GM10248 (cell line): ENCODE measurements at places on chromosomes 7 and 10.

DNA sequence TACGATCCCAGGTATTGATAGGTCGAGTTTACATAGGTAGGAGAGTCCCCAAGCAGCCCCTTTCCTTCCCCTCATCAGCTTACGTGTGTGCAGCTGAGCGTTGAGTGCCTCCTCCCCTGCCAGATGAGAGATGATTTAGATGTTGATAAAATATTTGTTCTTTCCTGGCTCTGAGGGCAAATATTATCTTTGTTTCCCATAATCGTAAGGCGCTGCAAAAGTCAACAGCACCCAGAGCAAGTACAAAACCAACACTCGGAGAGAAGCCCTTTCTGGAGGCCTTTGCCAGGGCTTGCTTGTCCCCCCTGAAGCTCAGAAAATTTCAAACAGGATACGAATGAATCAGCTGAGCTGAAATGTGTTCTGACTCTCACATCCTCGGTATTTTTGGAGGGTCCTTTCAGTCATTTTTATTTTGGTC lies 683.2 kb downstream of the LRMDA start:
- no peak for DNase-seq

DNA sequence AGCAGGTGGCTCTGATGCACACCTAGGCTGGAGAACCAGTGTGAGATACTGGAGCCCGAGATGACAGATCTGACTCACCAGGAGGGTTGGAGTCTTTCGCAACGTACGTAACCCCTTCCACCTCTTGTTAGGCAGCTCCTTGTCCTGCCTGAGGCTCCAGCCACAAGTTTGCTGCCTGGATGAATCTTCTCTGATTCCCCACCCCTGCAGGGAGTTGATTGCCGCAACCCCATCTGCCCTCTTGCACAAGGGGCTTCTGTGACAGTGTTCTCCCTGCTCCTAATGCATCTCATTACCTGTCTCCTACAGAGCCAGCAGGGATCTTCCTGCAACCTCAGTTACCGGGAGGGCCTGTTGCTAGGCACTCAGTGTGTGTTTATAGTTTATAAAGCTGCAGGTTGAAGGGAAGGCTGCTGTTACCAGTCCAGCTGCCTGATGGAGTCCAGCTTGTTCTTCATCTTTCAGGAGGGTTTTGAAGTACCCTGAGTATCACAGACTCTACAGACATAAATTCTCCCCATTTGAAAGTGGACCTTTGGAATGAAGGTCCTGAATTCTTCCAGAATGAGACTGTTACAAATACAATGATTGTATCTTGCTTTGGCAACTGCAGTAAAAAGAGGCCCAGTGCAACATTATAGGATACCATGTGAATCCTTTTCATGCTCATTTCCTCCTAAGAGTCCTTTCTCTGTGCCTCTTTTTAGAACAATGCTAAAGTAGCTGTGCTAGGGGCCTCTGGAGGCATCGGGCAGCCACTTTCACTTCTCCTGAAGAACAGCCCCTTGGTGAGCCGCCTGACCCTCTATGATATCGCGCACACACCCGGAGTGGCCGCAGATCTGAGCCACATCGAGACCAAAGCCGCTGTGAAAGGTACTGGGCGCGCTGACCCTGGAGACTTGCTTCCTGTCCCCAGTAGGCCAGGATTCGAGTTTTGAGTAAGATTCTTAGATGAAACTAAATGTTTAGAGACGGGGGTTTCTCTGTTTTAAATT lies 6.5 kb downstream of the MDH2 start:
- no peak for DNase-seq

DNA sequence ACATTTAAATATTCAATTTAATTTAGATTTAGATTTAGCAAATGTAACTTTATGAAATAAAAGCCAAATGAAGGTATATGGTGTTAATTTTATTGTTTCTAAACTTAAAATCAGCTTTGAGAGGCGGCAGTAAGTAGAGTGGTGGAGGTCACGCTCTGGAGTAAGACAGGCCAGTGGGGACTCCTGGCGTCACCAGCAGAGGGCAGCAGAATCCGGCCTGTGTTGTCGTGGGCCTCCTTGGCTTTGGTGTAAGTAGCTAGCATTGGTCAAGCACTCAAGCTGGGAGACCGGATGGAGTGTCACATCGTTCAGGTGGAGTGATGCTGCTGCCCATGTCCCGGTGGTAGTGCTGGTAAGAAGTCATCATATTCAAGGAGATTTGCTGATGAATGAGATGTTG lies 98.7 kb upstream of the DNAJB6 start:
- DNase-seq: no peak

GRCh38 chr7:107167483-107168232 lies 1.1 kb upstream of the HBP1 start:
- no peak for DNase-seq

DNA sequence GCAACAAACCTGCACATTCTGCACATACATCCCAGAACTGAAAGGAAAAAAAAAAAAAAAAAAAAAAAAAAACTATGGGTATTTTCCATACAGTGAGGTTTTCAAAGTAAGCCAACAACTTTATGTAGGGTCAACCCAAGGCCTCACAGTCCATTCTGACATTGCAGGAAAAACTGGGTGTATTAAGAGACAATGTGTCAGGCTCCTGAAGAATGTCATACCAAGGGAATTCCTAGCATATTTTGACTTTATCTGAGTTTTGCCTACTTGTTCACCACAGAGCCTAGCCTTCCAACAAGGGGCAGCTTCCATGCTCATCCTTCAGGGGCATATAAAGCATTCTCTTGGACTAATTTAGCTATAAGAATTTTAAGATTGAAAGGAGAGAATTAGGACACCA lies 368.9 kb downstream of the PLXDC2 start:
- no peak for DNase-seq

GRCh38 chr7:7687800-7688199 lies 30.6 kb downstream of the RPA3 start:
- no peak for DNase-seq

- peak; percentile 91 for DNase-seq
These were observed 11.0 kb downstream of the GHRHR start for GRCh38 chr7:30974605-30975255.

DNA sequence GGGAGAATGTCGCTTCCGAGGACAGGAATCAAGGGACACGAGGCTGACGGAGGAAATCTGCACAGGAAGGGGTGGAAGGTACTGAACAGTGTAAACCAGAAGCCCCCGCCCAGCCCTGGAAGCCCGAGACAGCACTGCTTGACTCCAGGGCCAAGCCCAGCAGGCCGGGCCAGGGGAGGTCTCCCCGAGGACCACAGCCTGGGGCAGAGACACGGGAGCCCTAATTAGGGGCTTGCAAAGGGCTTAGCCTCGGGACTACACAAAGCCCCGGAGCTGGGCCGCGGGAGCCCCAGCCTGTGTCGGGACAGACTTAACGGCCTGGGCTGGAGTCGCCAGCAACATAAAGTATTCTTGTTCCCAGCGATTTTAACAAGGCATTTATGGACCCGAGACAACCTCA lies 50.8 kb downstream of the OAT start:
- no peak for DNase-seq

GRCh38 chr10:103709341-103709920 lies 145.9 kb downstream of the SH3PXD2A start:
- no peak for DNase-seq

- no peak for DNase-seq
These were observed 70.2 kb downstream of the HTR7 start for GRCh38 chr10:90787393-90788198.

DNA sequence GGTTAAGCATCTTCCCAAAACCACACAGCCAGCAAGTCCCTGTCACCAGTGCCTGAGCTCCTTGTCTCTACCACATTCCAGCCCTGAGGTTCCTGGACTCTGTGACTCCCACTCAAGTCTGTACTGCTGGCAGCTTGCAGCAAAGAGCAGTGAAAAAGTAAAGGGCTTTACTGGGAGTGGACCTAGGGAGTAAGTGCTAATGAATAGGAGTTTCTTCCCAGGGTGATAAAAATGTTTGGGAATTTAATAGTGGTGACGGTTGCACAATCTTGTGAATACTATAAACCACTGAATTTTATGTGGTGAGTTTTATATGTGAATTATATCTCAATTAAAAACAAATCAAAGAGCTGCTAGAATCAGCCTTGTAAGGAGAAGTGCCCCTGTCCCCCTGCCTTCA lies 22.6 kb downstream of the HSPA12A start:
- DNase-seq: no peak

- no peak for DNase-seq
These were observed 102.1 kb downstream of the POLL start for GRCh38 chr10:101485681-101486554.

DNA sequence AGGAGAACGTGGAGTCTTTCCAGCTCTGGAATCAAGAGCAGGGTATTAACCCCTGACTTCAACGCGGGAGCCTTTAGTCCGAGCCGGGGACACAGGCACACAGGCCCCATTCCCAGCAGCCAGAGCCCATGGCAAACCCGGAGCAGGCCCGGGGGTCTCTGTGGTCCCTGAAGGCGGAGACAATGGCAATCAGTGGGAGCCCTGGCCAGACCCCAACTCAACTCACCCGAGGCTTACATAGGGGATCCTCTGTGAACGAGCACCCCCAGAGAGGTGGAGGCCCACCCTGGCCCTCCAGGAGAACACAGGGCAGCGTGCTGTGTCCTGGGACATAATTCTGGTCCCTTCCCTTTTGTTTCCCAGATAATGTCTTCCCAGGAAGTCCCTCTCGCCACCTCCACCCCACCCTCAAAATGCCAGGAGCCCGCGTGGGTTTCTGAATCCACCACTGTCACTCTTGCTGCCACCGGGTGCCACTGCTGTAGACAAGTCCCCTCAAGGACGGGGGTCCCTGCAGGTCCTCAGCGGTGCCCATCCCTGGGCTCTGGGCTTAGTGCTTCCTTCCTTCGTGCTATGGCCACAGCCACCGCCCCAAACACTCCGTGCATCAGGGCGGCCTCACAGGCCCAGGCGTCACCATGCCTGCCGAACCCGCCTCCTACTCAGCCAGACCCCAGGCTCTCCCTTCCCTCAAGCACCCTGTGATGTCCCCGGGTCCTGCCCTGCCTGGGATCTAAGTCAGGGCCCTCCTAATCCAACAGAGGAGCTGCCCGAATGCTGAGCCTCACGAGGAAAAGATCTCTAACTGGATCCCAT lies 28.6 kb upstream of the PPP2R2D start:
- no peak for DNase-seq

DNA sequence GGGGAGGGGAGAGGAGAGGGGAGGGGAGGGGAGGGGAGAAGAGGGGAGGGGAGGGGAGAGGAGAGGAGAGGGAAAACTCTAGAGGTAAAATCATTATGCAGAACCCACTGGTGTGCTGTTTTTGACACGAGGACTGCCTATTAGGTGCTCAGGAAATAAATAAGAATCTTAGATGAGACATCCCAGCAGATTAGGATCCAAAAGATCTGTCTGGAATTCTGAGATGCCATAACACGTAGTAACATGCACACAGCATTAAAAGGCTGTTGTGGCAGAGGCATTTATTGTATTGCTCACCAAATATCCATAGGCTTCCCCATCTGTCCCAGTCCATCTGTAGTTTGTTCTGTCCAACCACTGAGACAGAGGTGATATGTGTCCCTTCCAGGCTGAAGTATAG lies 40.8 kb upstream of the KMT2E start:
- no peak for DNase-seq

DNA sequence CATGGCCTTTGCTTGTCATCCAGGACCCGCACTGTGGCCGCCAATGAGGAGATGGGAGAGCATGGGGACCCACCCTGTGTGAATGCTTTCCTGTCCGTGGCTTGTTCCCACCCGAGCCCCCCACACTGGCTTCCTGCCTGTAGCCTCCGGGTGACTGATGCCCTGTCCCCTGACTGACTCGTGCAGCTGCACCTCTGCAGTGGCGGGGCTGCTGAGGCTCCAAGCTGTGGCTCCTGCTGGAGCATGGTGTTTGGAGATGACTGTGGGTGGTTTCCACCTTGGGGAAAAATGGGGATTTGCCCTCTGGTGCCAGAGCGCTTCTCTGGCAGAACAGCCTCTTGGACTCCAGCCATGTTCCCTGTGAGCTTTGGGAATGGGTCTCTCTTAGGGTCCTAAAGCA lies 2.1 kb downstream of the CAMK1D start:
- no peak for DNase-seq

GRCh38 chr7:155810770-155811559 lies 1.3 kb downstream of the SHH start:
- no peak for DNase-seq

DNA sequence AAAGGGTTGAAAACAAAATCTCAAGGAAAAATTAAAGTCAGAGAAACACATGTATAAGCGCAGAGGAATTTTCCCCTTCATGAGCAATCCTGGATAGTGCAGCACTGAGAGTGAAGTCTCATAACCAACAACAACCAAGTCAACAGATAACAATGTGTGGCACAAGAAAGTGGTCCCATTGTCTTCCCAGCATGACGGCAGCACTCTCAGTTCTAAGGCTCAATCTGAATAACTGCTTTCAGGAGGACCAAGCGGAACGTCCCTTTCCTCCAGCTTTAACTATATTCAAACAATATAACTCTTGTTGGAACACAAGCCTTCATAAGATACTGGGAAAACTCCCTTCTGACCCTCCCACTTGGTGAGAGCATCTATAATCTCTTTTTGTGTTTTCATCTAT lies 137.9 kb downstream of the RAPGEF5 start:
- DNase-seq: no peak

- no peak for DNase-seq
These were observed 107.9 kb upstream of the PPIF start for GRCh38 chr10:79239275-79239779.

- DNase-seq: no peak
These were observed 287.2 kb downstream of the PTPRN2 start for GRCh38 chr7:158300427-158300826.

GRCh38 chr7:102303669-102304422 lies 17.2 kb downstream of the SH2B2 start:
- no peak for DNase-seq

- no peak for DNase-seq
These were observed 75.0 kb downstream of the WNT2 start for GRCh38 chr7:117247809-117248208.

DNA sequence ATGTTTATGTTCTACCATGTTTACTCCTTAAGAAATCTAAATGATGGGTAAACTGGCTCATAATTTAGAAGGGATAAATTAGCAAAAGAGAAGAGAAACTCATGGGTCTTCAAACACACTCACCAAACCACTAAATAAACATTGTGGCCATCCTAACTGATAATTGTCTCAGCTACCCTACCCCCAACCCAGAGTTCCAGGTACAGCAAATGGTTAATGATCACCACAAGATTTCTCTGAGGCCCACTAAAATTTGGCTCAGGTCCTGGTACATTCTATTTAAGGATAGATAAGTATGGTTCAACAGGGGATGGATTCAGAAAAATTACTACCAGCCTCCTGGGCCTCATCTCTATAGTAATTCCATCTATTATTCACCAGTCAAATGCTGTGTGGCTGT lies 21.4 kb downstream of the SLC25A13 start:
- DNase-seq: no peak

GRCh38 chr7:1520539-1521234 lies 9.8 kb upstream of the MAFK start:
- DNase-seq: no peak
